ENCODE measurements at places on chromosomes 11 and 22. TPM values are rescaled to one million over a fixed set of nuclear protein-coding genes. Genes with fewer than 3 reads are reported as not detected.

DNA sequence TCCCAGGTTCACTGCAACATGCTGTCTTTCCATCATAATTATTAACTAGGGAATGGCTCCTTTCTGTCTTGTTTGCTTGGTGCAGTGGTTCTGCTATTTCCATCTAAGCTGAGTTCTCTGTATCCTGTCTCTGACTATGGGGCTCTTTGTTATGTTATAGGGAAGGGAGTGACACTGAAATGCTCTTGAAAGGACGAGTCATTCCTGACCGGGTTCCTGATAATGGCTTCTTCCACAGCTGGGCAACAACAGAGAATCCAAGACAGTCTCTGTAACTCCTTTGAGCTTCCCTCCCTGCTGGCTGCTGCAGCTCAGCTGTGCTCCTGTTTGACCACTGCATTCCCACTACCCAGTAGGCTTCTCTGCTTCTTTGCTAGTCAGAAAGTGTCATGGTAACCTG lies 24.1 kb downstream of the OR2AT4 start:
- no peak for DNase-seq

The OR51B4 gene
- 0.18 TPM for polyA plus RNA-seq

- DNase-seq = no peak
These were observed 69.3 kb downstream of the RAB38 start for GRCh38 chr11:88105951-88106350.

The FOSL1 gene
- not detected for polyA plus RNA-seq

- DNase-seq = no peak
These were observed 1.4 kb downstream of the OSM start for GRCh38 chr22:30265131-30265720.

DNA sequence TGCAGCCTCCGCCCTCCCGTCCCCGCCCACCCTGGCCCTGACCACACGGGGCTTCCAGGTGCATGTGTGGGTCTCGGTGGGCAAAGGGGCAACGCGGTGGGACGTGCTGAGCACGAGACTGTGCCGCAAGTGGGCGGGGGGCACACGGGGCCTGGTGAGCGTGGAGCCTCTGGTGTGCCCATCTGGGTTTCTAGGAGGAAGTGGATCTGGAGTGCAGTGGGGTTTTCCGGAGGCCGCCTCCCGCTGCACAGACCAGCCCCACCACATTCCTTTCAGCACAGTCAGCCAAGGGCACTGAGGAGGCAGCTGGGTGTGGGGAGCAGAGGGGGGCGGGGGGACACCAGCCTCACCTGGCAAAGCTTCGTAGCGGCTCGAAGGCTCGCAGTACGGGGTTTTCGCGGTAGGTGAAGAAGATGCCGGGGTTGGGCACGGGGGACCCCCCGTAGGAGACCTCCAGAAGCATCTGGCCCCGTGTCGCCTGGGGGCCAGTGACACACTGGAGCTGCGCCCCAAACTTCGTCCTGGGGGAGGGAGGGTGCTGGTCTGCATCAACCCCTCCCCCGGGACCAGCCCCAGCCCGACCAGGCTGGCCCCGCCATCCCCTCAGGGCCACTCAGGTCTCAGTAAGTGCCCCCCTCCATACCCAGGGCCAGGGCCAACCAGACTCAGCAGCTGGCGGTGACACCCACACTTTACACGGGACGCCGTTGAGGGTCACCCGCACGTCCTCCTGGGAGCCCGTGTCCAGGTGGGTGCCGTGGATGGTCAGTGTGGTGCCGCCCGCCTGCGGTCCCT lies 12.4 kb upstream of the MAPK11 start:
- DNase-seq = no peak

- no peak for DNase-seq
These were observed 12.7 kb downstream of the MYO18B start for GRCh38 chr22:25754527-25755202.

DNA sequence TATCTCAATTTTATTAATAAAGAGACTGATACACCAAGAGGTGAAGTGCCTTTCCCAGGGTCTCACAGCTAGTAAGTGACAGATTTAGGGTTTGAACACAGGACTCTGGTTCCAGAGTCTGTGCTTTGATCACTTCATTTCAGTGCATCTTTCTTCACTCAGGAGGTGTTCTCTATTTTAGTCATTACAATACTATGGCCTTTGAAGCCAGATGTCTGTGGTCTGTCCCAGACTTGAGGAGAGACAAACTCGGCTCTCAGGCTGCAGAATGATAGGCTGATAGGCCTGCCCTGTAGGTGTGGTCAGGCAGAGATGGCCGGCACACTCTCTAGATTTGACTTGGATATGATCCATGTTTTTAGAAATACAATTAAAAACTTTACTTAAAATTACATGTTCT lies 478.5 kb upstream of the CCDC90B start:
- DNase-seq = no peak

DNA sequence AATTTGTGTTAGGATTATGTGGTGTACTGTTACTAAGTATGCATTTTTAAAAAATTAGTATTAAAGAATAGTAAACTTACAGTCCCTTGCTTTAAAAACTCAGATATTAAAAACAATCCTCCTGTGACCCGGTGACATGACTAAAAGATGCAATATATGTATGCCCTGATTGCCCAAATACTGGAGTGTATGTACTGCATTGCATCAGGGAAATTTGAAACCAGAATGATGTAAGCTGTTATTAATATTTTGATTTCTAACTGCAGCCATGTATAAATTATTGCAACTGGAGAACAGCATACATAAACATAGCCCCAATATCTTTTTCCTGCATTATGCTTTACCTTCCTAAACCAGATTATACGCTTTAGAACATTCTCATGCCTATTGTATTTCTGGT lies 3.7 kb upstream of the HSPA8 start:
- no peak for DNase-seq

- no peak for DNase-seq
These were observed 27.9 kb upstream of the PAK1 start for GRCh38 chr11:77501758-77502157.

GRCh38 chr11:113475160-113475761 lies at the start of gene DRD2:
Gene DRD2 (minus strand): TSS chr11:113475398. CDS start chr11:113424651, 50,747 bp downstream.
- DNase-seq = no peak

DNA sequence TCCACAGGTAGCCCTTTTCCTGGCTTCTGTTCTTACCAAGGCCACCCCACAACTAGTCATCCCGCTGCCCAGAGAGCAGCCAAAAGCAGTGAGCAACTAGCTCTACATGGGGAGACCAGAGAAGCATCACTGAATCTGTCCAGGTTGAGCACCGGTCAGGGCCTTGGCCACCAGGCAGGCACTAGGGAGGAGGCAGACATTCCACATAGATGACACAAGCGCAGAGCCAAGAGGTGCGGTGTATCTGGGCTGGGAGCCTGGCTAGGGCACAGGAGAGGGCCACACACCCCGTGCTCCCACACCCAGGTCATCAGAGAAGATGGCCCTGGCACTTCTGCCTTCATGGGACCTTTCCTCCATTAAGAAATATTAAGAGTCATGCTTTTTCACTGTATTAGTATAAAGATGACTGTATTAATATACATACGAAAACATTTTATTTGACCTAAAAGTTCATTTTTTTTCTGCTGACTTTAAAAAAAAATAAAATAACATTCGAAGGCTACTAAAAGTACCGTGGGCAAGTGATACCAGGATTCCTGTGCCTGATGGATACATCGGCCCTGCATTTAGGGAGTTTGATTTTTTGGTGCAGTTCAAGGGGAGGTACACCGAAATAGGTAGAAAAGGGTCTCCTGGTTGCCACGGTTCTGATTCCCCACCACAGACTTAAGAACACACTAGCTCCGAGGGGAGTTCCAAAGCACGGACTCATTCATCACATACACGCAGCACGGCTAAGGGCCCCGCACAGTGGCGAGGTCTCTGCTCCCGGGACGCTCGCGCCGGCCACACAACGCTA lies 1.2 kb downstream of the DGCR2 start:
- DNase-seq = no peak

DNA sequence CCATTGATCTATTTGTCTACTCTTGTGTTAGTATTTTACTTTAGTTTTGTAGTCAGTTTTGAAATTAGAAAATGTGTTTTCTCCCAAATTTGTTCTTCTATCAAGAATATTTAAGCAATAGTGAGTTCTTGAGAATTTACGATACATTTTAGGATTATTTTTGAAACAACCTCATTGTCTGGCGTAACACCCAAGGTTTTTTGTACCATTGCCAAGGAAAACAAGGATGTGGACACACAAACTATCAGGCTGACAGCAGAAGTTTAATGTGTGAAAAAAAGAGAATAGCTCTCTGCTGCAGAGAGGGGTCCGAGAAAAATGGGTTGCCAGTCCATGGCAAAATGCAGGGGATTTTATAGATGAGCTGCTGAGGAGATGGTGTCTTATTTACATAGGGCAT lies 865.1 kb upstream of the CNTN5 start:
- DNase-seq = no peak
